Naive B cell (primary cell): ENCODE measurements at places on chromosomes 1 and 21.
A peak's percentile ranks its signal among the peaks of the same experiment; 100 is the strongest.

- DNase-seq: no peak
Measured at GRCh38 chr1:12416101-12416500, 186.3 kb downstream of the VPS13D start.

- no peak for DNase-seq
Measured at GRCh38 chr1:115656461-115657077, 14.8 kb downstream of the VANGL1 start.

DNA sequence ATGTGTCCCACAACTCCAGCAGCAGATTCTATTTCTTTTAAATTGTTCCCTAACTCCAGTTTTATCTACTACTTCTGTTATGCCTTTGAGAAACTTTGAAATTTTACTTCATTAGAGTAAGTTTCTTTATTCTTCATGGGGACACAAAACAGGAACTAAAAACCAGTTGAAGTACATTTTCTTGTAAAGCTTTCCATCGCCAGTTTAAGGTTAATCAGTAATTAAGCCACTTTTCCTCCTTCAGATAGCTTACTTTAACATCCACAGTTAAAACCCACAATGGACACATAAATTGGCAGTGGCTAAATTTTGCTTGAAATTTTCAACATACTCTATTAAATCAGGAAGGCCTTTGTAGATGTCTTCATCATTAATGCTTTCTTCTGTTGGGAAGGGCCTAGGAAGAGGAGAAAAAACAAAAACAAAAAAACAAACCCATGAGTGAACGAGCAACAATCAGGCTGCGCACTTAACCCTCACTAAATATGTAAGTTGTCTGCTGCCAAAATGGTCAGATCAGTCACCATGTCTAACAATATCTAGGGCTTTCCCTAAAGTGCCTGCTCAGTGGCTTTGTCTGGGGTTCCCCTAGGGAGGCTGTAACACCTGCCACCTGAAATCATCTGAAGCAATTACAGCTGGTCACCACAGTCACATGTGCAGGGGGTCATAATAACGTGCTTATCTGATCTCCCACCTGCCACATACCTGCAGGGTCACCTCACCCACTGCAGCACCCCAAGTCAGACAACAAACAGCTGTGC, 187.9 kb downstream of the VAV3 start:
- peak; percentile 47 for DNase-seq

GRCh38 chr1:32763221-32763620, 53.9 kb downstream of the YARS1 start:
- no peak for DNase-seq

GRCh38 chr1:2481885-2482284, 5.8 kb downstream of the PLCH2 start:
- no peak for DNase-seq

DNA sequence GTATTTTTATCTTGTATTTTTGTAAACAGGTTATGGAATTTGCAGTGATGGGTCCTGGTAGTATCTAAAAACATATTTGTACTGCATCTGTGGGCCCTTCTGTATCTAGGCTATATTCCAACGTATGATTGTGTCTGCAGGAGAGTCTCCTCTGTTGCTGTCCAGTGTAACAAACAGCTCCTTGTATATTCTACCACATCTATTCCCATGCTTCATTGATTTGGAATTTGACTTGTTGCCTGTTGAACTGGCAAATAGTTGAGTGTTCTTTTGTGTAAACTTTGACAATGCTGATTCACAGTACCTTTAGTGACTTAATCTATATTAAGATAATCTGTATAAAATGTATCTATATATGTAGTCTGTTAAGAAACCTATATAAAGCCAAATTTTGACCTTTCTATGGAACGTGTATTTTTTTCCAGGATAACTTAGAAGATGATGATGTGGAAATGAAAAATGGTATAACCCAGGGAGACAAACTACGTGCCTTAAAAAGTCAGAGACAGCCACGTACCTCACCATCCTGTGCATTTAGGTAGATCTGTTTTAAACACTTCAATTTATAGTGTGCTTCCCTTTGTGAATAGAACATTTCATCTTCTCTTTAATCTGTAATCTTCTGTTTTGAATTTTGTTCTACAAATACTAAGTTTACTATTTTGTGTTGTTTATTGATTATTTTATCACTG, 43.4 kb upstream of the GPR88 start:
- no peak for DNase-seq

DNA sequence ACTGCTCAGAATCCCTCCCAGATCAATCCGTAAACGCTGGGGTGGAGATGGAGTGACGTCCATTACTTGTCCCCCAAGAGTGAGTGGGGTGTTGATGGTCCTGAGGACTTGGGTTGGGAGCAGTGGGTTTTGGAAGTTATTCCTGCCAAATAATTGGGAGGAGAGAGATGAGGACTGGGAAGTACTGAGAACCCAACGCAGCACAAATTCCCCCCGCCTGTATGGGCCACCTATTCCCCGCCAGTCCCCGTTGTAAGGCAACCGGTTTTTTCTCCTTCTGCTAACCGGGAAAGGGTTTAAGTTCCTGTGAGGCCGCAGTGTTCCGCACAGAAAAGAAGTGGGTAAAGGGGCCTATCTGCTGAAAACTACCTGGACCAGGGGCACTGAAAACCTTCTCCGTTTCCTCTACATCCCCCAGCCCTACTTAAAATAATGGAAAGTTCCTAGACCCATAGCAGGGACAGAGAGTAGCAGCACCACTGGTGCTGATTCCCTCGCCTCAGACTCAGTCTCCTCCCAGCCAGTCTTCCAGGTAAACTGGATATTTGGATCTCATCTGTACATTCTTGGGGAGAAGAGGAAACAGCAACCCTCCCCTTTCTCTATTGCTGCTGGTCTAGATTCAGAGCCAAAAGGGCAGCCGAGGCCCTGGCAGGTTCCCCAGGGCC, 738 bp downstream of the LURAP1 start:
- no peak for DNase-seq

GRCh38 chr1:218571491-218571890, 226.4 kb downstream of the TGFB2 start:
- no peak for DNase-seq
